Airway epithelial cell (primary cell): ENCODE measurements at places on chromosomes 2 and 18. TPM values are rescaled to one million over a fixed set of nuclear protein-coding genes. Genes with fewer than 3 reads are reported as not detected.

LGALSL gene
- 26.9 and 50.7 TPM in 2 replicates for total RNA-seq

REG1B gene
- total RNA-seq: not detected in 2 replicates

SPATA3 gene
- total RNA-seq: not detected in 2 replicates

RGPD3 gene
- total RNA-seq: 0.09 and 0.14 TPM in 2 replicates

GALNT5 gene
- 48.1 and 67.4 TPM in 2 replicates for total RNA-seq

GLI2 gene
- total RNA-seq: 0.56 and 0.85 TPM in 2 replicates

NCKAP5 gene
- 1.1 and 1.8 TPM in 2 replicates for total RNA-seq
